AG04449 (cell line): ENCODE measurements at places on chromosomes 11 and 22.

DNA sequence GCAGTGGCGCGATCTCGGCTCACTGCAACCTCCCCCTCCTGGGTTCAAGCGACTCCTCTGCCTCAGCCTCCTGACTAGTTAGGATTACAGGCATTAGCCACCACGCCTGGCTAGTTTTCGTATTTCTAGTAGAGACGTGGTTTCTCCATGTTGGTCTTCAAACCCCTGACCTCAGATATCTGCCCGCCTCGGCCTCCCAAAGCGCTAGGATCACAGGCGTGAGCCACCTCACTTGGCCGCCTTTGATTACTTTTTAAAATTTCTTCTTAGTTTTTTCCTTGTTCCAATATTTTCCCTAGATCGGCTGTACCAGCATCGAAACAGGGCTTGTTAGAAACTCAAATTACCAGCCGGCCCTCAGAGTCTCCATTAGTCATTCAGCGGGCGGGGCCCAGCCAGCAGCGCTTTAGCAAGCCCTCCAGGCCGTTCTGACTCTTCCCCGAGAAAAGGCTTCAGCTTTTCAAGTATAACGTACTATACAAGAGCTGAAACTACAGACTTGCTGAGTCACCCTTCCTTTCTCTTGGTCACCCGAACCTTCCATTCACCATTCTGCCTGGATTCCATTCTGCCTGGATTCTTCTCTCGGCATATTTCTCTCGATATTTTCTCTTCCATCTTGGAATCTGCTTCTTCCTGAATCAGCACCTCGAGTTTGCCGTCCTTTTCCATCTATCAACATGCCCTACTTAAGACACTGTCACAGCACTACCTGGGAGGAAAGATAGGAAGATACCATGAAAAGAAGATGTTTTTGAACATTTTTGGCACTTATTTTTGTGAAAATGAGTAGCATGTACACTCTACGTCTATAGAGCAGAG lies 6.7 kb upstream of the CAPRIN1 start:
- no peak for DNase-seq

GRCh38 chr11:1840780-1841480 lies 2.1 kb downstream of the TNNI2 start:
- no peak for DNase-seq

GRCh38 chr11:48007677-48008076 lies 27.3 kb downstream of the PTPRJ start:
- no peak for DNase-seq

DNA sequence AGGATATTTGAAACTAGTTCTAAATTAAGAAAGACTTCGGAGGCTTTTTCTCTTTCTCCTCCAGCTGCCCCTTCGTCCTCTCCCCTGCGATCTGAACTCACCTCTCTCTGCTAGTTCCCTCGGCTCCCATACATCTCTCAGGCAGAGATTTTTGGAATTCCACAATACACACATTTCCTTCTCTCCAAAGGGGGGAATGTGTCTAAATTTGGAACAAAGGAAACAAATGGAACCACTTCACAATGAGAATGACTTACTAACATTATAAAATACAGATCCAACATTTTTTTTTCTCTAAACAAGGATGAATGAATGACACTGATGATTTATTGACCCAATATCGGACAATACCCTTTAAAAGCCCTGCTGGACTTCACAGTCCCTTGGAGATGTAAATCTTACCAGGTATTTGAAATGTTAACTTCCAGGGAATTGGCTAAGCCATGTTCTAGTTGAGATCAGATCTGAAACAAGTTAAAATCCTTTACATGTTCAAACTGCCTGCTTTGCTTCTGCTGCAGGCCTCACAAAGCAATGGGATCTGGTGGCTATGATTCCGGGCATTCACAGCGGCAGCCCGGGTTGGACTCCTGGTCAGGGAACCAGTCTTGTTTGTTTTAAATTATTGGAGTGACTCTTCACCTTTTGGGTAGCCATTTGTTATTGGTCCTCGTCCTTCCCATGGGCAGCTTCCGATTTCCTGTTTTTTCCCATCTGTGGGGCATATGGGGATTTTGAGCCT lies 20.5 kb upstream of the GSTP1 start:
- no peak for DNase-seq

DNA sequence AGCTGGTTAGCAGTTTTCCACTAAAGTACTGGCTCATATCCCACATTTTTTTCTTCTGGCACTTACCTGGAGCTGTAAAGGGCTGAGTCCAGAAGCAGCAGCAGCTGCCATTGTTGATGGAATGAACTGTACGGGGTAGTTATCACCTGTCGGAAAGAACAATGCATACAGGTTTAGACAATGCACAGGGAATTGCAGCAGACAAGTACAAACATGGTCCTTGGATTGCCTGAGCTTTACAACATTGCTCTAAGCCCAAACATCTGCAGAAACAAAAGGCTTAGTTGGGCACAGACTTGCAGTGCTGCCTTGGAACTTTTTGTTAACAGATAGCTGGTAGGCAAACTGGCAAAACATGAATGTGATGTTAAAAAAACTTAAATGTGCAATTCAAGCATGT lies 258.8 kb downstream of the SOX6 start:
- DNase-seq: no peak

DNA sequence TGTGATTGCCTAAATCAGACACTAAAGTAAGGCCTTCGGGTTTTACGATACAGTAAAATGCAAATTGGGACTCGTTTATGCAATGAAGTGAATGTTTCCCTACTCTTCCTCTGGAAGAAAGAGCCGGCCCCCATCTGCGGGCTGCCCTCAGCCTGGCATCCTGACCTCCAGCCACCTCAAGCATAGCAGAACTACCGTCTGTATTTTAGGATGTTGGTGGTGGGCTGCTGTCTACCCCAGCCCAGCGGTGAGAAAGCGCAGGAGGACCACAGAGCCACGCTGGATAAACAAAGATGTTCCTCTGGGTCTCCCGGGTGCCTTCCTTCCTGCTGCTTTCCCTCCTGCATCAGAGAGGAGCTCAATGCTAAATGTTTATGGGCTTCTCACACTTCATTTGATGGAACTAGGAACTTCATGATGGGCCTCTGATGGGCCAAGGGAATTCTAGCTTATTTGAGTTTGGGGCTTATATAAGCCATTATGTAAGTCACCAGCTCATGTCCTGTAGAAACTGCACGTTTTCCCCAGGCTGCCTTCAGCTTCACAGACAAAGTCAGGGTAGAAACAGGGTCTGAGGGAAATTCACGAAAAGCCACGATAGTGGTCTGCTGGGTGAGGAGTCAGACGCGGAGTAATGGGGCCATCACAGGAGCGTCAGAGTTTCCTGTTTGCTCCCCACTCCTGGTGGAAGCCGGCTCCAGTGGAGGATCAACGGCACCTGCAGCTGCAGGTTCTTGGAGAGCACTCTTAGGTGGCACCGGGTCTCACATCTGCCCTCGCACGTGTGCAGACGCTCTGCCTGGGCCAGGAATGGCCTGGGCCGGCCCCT lies 287.4 kb downstream of the BRD1 start:
- no peak for DNase-seq

DNA sequence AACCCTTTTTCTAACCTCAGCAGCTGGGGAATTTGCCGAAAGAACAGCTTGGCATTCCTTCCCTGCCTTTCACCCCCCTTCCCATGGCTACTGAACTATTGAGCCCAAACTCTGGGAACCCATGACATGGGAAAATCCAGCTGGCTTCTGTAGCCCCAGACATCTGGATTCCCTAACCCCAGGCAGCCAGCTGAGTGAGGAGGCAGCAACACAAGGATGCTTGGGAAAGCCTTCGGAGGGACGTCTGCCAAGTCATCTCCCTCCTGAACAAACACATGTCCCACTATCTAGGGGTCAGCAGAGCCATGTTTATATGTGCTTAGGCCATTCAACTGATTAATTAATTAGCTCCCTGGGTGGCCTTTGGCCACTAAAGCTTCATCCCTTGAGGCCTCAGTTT lies 21.6 kb downstream of the LRRC55 start:
- DNase-seq: no peak

GRCh38 chr22:43133401-43133800 lies 9.8 kb downstream of the MCAT start:
- no peak for DNase-seq

DNA sequence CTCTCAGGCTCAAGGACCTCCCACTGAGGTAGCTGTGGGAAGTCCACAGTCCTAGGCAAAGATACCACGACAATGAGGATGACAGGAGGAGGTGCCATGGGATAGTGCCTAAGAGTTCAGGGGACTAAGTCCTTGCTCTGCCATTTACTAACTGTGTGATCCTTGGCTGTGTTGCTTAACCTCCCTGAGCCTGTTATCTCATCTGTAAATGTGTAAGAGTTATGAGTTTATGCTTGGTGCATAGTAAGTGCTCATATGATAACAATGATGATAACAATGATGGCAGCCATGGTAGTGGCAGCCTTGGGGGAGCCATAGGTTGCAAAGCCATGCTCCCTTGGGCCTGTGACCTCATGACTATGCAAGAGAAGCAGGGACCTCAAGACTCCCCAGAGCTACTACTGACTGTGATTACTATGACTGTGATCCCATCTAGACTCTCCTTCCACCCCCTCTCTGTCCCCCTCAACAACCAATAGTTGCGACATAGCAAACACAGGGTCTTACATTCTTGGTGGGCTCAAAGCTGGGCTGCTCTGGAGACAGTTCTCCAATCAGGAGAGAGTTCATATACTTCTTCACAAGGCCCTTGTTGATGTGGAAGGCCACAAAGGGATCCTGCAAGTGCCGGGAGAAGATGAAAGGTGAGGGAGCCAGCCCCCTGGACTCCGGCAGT lies 3.9 kb downstream of the FADS1 start:
- no peak for DNase-seq

- no peak for DNase-seq
These were observed 202.1 kb downstream of the NXPE2 start for GRCh38 chr11:114880442-114880841.

DNA sequence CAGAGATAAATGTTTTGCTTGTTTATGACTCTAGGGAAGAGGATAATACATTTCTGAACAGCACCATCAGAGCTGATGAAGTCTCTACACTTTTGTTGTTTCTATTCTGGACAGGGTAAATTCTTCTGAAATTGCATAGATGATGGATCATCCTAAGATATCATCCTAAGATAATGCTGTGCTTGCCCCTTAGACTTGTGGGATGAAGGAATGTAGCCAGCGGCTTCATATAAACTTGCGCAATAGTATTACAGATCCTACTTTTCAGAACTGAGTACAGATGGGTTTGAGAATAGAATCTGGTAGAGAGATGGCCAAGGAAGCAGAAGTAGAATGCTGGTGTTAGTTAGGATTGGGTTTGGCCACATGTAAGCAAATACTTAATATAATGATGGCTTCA lies 61.0 kb downstream of the NCAM1 start:
- DNase-seq: no peak

DNA sequence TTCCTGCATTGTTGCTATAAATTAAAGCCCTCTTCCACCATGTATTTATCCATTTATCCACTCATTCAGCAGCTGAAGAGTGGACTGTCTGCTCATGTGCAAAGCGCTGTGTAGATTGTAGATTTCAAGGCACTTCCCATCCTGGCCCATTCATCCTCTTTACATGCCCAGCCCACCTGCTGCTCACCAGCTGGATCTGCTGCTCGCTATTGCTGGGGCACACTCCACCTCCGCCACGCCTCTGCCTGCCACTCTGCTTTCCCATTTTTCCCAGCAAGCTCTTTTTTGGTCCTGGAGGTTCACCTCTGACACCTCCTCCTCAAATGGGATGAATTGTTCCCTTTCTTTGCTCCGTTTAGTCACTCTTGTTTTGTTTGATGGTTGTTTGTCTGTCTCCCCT lies 48.3 kb downstream of the CEP164 start:
- no peak for DNase-seq

GRCh38 chr11:1162491-1163311 lies 4.9 kb downstream of the MUC5AC start:
- no peak for DNase-seq

- no peak for DNase-seq
These were observed 43.9 kb upstream of the ACCSL start for GRCh38 chr11:44003736-44004451.

DNA sequence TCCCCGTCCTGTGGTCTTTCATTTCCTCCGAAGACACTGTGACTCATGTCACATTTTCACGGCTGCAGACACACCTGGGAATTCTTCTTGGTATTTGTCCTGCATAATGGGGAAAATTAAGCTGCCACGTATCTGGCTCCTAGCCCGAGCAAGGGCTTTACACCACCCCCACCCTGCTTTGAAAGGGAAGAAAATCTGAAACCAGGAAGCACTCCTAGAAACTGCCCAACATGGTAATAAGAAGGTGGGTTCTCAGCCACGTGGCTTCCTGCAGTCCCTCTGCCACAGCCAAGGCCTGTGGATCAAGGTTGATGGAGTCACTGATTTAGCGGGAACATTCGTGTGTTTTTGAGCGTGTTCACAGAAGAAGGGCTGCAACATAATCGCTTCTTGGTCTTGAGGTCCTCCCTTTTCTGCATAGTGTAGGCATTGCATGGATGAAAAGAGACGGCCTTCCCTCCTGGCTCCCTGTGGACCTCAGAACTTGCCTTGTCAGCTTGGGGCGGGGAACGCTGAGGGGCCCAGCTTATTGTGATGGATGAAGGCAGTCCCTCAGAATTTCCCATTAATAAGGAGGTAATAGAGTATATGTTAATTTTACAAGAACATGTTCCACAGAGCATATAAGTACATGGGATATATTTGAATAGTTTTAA lies 292.0 kb downstream of the NTM start:
- no peak for DNase-seq

DNA sequence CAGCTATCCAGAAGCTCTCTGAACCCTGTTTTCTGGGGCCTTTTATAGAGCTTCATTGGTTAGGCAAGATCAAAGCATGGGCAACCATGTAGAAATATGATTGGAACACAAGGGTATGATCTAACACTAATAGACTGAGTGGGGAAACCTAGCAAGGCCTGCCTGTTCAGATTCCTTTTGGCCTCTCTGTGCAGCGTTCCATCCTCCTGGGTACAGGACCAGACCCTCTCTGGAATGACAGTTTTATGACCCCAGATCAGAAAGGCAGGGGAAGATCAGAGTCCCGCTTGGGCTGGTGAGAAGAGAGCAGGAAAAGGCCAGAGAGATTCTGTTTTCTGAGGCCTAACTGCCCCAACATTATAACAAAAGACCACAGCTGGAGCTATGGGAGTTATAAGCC lies 36.7 kb upstream of the VWA5A start:
- no peak for DNase-seq

DNA sequence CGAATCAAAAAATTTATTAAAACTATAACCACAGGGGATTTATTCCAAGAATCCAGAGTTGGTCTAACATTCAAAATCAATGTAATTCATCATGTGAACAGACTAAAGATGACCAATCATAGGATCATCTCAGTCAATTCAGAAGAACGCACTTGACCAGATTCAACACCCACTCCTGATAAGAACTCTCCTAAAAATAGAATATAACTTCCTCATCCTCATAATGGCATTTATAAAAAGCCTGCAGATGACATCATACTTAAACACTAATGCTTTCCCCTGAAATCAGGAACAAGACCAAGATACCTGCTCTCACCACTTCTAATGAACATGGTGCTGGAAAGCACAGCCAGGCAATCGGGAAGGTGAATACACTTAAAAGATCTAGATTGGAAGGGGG lies 10.5 kb upstream of the MUC2 start:
- no peak for DNase-seq
